ENCODE measurements at places on chromosomes 2 and 18.

DNA sequence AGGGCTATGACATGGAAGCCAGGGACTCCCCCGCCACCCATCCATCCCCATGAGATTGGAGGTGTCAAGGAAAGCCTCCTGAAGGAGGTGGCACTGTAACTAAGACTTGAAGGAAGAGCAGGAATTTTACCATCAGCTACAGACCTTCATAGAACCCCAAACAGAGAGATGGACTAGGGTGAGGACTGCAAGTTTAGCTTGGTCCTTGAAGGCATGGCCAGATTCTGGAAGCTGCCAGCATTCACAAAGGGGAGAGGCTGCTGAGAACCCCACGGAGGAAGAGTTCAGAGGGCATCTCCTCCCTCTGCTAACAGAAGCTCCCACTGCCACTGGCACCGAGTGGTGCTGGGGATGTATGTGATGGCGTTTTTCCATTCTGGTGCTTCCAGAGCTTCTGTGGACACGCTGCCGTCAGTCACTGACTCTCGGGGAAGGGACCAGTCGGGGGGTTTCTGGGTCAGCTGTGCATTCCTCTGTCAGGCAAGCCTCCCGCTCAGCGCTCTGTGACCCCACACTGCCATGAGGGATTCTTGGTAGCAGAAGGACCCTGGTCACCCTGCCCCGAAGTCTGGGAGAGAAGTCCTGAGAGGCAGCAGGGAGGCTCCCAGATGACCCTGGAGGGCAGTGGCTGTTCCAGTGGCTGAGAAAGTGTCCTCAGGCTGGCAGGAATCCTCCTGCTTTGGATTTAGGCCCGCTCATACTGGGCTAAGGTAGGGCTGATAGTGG lies 18.1 kb downstream of the TMEM185B start:
- DNase-seq = no peak

- DNase-seq = no peak
These were observed 181.5 kb downstream of the GFPT1 start for GRCh38 chr2:69205491-69205890.

- DNase-seq = no peak
These were observed 784.0 kb upstream of the KLHL29 start for GRCh38 chr2:22600999-22601398.

GRCh38 chr2:226491112-226491511 lies 308.5 kb downstream of the IRS1 start:
- no peak for DNase-seq

DNA sequence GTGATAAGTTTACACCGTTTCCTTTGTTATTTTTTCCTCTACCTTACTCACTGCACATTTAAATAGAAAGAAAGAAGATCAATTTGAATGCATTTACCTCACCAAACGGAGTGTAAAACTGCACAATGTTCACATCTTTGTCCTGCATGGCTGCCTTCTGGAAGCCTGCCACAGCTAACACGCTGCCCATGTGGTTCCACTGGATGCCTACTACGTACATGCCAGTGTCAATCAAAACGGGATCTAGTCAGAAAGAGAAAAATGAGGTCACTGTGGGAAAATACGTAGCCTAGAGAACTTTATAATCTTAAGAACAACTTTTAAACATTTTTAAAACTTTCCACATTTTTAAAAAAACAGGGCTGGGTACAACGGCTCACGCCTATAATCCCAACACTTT lies 16.4 kb downstream of the WDR35 start:
- DNase-seq = no peak

DNA sequence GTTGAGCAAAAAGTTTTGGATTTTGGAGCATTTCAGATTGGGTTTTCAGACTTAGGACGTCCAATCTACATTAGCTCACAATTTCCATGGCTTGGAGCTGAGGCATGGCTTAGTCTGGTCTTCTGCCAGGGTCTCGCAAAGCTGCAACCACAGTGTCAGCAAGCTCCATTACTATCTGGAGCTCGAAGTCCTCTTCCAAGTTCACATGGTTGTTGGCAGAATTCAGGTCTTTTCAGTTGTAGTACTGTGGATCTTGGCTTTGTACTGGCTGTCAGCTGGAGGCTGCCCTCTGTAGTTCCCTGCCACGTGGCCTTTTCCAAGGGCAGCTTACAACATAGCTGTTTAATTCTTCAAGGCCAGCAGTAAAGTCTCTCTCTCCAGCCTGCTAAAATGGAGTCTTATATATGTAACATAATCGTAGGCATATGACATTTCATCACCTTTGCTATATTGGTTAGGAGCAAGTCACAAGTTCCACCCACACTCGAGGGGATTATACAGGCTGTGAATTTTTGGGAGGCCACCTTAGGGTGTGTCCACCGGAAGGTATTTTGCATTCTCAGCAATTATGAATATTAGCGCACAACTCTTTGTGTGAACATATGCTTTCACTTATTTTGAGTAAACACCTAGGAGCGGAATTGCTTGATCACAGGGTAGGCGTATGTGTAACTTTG lies 41.5 kb upstream of the EPC2 start:
- DNase-seq = no peak

DNA sequence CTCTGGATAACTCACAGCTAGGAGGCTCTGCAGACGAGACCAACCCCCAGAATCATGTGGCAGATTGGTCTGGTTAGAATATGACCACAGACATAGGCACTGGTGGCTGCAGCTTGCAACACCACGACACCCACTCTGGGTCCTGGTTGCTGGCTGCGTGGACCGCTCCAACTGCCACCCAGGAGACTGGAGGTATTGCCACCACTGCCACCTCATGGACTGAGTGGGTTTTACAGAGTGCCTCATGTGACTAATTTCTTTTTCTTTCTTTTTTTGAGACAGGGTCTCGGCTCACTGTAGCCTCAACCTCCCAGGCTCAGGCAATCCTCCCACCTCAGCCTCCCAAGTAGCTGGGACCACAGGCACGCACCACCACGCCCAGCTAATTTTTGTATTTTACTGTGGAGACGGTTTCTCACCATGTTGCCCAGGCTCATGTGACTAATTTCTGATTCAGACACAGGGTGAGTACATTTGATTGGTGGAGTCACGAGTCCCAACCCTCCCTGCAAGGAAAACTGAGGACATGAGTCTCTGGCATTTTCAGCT lies 29.9 kb upstream of the NT5DC4 start:
- peak; percentile 32 for DNase-seq

DNA sequence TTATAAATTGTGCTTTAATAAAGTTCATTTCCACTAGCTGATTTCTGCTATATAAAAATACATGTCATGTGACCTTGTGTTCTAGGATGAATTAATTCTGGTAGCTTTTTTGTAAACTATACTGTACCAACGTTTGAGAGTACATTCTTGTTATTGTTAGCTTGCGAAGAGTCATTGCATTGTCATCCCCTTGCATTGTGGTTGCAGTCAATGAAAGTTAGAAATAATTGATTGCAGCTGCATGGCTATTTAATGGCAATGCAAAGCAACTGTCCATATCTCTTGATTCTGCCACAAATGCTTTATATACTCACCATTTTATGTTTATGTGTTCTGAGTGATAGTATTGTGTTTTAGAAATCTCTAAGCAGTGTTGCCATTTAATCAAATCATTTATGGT lies 91.6 kb downstream of the ZNF407 start:
- no peak for DNase-seq

- no peak for DNase-seq
These were observed 194.5 kb upstream of the LRRTM1 start for GRCh38 chr2:80499095-80499494.

- no peak for DNase-seq
These were observed 402.5 kb upstream of the SPRED2 start for GRCh38 chr2:65834771-65835475.

DNA sequence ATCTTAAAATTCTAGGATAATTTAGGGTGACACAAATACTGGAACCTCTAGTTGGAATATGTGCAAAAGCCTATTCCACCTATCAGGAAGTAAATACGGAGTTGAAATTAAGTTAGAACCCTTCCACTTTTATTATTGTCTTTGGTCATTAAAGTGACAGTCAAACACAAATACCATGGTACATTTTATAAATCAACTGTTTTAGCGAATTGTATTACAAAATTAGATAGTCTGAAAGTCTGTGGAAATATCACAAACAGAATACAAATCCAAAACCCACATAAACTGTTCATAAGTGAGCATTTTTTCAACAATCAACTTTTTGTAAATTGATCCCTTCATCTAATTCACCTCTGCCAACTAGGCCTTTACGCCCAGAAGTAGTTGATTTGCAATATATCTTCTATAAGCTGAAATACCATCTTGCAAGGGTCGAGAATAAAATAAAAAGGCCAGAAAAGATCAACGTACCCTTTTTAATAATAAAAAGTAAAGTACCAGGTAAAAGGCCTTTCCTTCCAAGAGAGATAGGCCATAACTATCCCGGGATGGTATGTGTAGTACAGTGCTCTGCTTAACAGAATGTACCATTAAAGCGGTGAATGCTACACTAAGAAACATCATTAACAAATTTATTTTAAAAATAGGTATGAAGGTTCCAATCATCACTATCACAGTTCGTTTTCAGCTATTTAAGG lies 1.3 kb downstream of the USP34 start:
- no peak for DNase-seq

DNA sequence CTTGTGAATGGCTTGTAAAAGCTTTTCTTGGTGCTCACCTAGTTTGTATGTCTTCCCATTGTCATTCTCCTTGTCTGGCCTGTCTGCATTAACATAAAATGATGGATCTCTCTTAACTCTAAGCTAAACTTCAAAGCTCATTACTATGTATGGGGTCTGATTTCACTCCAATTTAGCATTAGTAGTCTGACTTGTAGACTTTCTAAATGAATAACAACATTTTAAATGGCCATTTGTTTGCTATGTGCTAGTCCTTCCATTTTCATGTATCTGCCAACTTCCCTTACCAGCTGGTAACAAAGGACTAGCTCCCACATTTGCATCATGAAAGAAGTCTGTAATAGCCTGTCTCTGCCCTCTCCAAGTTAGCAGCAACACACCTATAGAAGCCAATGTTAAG lies 324.2 kb upstream of the RGPD4 start:
- no peak for DNase-seq

GRCh38 chr18:51053814-51054213 lies 23.8 kb downstream of the SMAD4 start:
- no peak for DNase-seq

DNA sequence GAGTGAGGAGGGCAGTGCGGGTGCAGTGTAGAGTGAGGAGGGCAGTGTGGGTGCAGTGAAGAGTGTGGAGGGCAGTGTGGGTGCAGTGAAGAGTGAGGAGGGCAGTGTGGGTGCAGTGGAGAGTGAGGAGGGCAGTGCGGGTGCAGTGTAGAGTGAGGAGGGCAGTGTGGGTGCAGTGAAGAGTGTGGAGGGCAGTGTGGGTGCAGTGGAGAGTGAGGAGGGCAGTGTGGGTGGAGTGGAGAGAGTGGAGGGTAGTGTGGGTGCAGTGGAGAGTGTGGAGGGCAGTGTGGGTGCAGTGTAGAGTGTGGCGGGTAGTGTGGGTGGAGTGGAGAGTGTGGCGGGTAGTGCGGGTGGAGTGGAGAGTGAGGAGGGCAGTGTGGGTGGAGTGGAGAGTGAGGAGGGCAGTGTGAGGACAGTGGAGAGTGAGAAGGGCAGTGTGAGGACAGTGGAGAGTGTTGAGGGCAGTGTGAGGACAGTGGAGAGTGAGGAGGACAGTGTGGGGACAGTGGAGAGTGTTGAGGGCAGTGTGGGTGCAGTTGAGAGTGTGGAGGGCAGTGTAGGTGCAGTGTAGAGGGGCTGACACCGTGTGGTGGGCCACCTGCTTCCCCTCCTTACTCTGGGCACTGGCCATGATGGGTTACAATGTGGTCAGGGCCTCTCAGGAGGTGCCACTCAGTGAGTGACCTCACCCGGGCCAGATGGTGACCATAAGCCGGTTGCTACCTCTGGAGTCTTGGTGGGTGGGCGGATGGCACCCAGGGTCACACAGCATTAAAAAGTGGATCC lies 28.5 kb downstream of the INPP4A start:
- no peak for DNase-seq

- DNase-seq = no peak
These were observed 68.8 kb downstream of the THADA start for GRCh38 chr2:43526994-43527393.

- no peak for DNase-seq
These were observed 57.4 kb downstream of the CELF4 start for GRCh38 chr18:37508207-37508606.

GRCh38 chr2:216553093-216553478 lies 54.4 kb downstream of the RPL37A start:
- no peak for DNase-seq

GRCh38 chr2:64410671-64411070 lies 43.3 kb upstream of the LGALSL start:
- no peak for DNase-seq

DNA sequence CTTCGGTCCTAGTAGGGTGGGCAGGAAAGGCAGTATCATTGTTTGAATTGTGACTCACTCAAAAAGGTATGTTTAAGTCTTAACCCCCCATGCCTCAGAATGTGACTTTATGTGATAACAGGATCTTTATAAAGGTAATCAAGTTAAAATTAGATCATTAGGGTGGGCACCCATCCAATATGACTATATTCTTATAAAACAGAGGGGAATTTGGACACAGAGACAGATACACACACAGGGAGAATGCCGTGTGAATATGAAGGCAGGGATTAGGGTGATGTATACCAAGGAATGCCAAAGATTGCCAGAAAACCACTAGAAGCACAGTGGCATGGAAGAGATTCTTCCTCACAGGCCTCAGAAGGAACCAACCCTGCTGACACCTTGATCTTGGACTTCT lies 281.8 kb downstream of the CLIP4 start:
- no peak for DNase-seq

GRCh38 chr18:33157893-33158292 lies 282.6 kb downstream of the CCDC178 start:
- DNase-seq = no peak

GRCh38 chr18:21997207-21998143 lies 171.9 kb upstream of the GATA6 start:
- no peak for DNase-seq

DNA sequence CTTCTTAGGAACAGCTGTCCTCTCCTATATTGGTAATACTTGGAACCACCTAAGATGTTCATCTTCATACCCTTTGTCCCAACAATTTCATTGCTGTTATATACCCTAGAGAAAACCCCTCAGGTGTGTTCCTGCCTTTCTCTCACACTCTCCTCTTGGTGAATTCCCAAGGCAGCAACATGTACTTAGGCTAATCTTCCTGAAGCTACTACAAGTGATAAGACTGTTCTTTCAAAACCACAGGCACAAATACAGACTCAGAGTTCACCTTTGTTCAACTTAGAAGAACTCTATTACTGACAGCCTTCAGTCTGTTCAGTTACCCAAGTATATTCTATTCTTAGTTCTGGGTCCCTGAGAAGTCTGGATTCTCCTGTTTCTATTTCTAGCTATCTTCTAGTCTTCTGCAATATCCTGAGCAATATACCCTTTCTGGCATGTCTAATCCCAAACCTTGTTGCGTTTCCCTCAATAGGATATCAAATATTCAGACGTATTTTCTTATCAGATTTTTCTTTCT lies 247.7 kb upstream of the STON1 start:
- DNase-seq = no peak

- DNase-seq = no peak
These were observed 74.2 kb upstream of the FHL2 start for GRCh38 chr2:105473011-105473410.

GRCh38 chr2:12862541-12862940 lies 145.8 kb downstream of the TRIB2 start:
- DNase-seq = no peak

- peak; percentile 58 for DNase-seq
These were observed at the start of gene WDFY1 for GRCh38 chr2:223944703-223945531. TSS of gene WDFY1 (minus strand) at chr2:223945335. CDS start at chr2:223945284, 51 bp downstream.

Measured in stimulated activated CD8-positive, alpha-beta memory T cell treated with anti-CD3 and anti-CD28 coated beads, Interleukin-4, amount 100 ng/mL, for 1 hour (primary cell).